ENCODE measurements at places on chromosomes 6 and 20. TPM values are rescaled to one million over a fixed set of nuclear protein-coding genes. Genes with fewer than 3 reads are reported as not detected.

Gene BPIFA1
- total RNA-seq, result not detected

Gene SSR1
- 74.6 TPM for total RNA-seq

Gene PNLDC1
- total RNA-seq, result 2.6 TPM

Gene UNC5CL
- total RNA-seq, result 3.4 TPM

Gene NKAIN4
- 36.5 TPM for total RNA-seq

Gene HRH3
- total RNA-seq, result 21.5 TPM

Gene ILRUN
- total RNA-seq, result 115 TPM

Gene ERVFRD-1
- total RNA-seq, result not detected

Gene ACSS1
- 68.3 TPM for total RNA-seq

Gene SLC18B1
- 32.8 TPM for total RNA-seq

Gene DDRGK1
- 141 TPM for total RNA-seq

Measured in dorsolateral prefrontal cortex (tissue), 122 donors.